Esophagus squamous epithelium (tissue), 5 donors: ENCODE measurements at places on chromosomes 11 and 22.

GRCh38 chr11:31366795-31367194 is 2.7 kb downstream of the DCDC1 start:
- no peak for DNase-seq

GRCh38 chr11:27650988-27651387 is 49.3 kb downstream of the BDNF start:
- DNase-seq = no peak

DNA sequence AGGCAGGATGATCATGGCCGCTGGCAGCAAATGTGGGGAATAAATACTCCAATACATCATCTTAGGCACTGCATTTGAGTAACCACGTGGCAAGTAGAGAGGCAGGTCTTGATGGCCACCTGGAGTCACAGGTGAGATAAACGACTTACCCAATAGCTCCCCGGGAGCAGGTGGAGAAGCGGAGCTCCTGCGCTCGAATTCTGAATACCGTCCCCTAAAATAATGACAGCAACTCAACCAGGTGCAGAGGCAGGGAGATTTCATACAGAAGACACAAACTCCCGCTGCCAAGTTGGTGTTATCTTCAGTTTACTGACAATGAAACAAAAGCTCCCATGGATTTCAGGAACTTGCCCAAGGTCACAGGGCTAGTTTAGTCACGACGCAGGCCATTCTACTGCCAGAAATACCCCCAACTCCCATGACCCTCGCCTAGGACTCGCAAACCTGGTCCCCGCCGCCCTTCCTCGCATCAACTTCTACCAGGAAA is 437 bp downstream of the SLC43A3 start:
- no peak for DNase-seq

DNA sequence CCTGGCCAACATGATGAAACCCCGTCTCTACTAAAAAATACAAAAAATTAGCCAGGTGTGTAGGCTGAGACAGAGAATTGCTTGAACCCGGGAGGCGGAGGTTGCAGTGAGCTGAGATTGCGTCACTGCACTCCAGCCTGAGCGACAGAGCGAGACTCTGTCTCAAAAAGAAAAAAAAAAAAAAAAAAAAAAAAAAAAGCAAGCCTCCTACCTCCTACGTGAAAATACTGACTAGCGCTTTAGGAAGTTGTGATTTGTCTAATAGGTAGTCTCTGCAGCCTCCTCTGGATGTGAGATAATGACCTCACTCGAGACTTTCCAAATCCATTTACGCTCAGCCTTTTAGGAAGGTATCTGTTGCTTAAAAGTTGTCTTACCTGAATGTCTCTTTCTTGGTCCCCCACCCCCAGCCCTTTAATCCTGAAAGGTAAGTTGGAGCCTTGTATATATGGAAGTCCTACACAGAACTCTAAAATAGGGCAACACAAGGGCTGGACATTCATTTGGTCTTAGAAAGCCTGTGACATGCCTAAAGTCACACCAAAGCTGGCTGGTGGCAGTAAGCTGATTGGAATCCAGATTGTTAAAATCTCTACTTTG is 5.5 kb downstream of the SEPTIN3 start:
- no peak for DNase-seq

DNA sequence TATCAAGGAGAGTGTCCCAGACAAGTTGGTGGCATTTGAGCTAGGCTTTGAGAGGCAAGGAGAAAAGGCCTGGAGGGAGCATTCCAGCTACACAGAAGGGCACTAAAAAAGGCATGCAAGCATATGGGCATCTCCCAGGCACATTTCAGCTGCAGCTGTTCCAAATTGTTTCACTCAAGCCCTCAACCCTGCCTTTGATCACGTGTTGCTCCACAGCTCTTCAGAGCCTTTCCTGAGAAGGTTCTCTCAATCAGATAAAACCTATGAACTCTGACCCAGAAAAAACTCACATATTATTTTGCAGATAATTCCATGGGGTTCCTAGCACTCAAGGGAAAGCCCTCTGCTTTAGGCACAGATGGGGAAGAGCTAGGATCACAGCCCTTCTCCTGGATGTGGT is 24.4 kb upstream of the HSPA8 start:
- DNase-seq = no peak

DNA sequence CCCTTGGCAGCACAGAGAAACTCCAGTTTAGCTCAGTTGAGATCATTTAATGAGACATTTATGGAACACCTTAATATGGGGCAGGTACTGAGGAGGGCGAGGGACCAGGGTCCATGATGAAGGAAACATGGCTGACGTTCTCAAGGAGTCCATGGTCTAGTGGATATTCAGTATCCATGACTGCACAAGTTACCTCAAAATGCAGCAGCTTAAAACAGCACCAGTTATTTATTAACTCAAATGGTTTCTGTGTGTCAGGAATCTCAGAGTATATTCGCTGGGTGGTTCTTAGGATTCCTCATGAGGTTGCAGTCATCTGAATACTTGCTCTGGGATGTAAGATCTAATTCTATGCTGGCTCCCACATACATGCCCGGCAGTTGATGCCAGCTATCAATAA is 346.8 kb downstream of the LARGE1 start:
- no peak for DNase-seq

DNA sequence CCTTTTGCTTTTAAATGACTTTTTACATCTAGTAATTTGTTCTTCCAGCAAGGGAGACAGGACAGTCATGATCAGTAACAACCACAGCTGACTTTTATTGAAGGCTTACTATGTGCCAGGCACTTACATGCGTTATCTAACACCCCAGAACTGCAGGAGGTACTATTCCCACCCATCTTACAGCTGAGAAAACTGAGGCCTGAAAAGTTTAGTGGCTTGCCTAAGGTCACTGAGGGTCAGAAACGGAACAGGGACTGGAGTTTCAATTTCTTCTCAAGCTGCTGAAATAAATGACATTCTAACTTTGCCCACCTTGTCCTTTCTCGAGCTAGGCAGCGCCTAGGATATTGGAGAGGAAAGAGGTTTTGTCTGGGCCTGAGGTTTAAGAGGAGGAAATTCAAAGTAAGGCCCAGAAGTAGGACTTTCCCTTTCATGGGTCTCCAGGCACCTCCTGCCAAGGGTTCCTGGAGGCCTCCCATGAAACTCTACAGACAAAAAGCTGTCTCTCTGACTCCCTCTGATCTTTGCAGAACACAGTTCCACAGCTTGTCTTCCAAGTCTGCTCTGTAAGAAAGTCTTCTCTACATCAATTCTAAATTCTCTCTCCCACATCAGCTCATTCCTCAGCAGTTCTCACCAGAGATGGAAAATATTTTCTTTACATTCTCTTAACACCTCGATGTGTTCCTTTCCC is 102.2 kb downstream of the NAT10 start:
- no peak for DNase-seq

- DNase-seq = no peak
These were observed 5.8 kb downstream of the LIF start for GRCh38 chr22:30240541-30241417.

- no peak for DNase-seq
These were observed 41.6 kb upstream of the PAK1 start for GRCh38 chr11:77515483-77515882.

DNA sequence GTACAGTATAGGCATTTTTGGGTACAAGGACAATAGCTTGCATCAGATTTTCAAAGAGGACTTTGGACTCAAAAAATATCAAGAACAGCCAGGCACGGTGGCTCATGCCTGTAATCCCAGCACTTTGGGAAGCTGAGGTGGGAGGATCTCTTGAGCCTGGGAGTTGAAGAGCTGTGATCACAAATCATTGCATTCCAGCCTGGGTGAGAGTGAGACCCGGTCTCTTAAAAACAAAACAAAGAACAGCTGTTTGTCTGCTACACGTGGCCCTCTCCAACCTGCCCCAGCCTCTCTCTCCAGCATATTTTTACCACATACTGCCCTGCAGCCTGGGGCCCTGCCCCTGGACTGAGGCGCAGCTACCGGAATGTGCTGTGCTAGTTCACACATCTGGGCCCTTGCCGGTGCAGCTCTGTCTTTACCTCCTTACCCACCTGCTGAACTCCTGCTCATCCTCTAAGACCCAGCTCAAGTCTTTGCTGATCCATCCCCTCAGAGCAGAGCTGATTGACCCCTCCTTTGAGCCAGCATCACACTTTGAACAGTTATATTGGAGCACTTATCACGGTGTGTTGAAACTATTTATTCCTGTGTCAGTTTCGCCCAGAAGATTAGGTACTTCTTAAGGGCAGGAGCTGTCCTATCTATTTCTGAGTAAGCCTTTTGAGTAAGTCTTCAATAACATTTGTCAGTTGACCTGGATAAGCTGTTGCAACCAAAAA is 29.4 kb downstream of the GRIK4 start:
- DNase-seq = no peak

DNA sequence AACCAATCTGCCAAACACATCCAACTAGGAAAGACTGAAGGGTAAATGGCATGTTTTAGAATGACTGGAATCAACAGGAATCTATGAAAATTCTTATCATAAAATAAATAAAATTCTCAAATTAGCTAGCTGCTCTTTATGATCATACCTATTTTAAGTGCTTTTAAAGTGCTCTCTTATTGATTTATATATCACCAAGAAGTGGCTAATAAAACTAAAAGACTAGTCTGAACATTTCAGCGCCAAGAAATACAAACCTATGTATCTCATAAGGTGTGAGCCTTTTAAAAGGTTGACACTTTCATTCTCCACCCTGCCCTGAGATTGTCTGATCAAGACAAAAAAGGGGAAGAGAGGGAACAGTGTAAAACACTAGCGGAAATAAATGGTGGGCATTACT is 136.8 kb upstream of the ARHGAP42 start:
- no peak for DNase-seq

GRCh38 chr11:78239781-78240180 is 51.1 kb downstream of the USP35 start:
- DNase-seq = no peak
